ENCODE measurements at places on chromosomes 11 and 22.

DNA sequence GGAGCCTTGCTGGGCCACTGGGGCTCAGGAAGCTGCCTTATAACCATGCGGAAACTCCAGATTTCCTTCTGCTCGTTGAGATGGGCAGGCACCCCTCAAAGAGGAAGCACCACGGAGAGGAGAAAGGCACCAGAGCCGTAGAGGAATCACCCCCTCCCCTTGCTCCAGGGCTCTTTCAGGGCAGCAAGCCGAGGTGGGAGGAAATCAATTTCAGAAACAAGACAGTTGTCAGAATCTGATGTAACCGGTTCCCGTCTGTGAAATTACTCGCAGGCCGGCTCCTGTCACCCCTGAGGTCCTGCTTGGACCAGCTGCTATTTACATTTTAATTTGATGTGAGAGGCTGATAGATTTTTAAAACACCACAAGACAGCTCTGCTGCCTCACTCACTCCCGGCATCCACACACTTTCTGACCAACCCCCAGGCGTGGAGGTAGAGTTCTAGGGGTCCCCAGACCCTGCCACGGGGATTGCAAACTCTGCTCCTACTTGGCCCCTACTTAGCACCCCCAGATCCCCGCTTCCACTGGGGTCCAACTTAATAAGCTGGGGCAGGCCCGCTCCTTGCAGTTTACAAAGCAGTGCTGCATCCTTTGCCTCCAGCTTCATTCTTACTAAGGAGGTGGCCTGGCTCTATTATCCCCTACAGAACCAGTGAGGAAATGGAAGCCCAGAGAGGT is 162.5 kb downstream of the CEP164 start:
- DNase-seq: no peak

- peak; percentile 43 for DNase-seq
Measured at GRCh38 chr22:25488244-25489020, 76.0 kb upstream of the GRK3 start.

- DNase-seq: no peak
Measured at GRCh38 chr11:70637949-70638583, 239.7 kb downstream of the CTTN start.

- DNase-seq: peak; percentile 43
Measured at GRCh38 chr22:38016182-38017151, 32.1 kb upstream of the SOX10 start.

Measured in AG10803 (cell line).